ENCODE measurements at places on chromosomes 2 and 18.

DNA sequence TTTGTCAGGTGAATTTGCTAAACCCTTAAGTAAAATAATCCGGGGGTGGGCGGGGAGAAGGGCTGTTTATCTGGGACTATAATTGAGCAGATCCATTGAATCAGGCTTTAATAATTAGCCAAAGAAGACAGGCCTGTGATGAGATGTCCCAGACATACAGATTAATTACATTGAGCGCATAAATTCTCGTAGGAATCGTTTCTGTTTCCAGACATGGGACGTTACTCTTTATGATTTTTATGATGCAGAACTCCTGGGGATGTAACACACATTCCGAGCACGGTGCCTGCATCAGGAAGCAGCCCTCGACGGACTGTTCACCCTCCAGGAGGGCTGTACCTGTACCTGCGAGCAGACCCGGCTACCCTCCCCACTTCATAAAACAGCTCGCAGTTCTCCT lies 88.9 kb downstream of the SMIM21 start:
- no peak for DNase-seq

GRCh38 chr2:148903294-148903693 lies 28.3 kb downstream of the KIF5C start:
- DNase-seq = no peak

- DNase-seq = no peak
These were observed 252.4 kb downstream of the LPIN1 start for GRCh38 chr2:11998626-11999378.

GRCh38 chr2:20091305-20091991 lies 40.0 kb upstream of the LAPTM4A start:
- DNase-seq = no peak

DNA sequence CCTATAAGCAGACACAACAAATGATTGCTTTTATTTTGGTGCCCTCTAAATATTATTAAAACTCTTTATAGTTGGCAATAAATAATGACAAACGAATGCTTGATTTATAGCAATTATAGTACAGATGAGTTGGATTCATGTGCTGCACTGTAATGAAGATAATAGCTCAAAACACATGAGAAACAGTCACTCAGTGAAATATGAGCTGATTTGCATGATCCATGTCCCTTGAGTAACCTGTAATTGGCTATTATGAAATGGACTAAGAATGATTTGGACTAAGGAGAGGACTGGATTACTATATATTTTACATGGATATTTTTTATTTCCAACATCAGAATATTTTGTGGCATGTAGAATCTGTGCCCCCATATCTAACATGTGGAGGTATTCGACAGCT lies 365.6 kb upstream of the UBE2E3 start:
- no peak for DNase-seq

DNA sequence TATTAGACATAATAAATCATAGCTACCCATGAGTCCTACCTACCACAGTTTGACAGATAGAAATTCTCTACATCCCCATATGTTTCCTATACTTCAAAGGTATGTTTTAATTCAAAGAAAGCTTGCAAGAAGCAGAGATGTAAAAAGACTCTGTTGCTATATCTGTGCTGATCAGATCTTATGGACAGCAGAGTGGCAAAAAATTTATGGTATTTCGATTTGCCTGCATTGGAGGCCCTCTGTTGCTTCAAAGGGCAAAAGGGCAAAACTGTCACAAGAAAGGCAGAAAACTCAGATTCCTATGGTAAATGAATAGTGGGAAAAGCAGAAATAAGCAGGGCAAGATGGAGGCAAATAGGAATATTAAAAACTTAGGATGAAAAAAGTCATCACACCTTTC lies 447.8 kb upstream of the SPHKAP start:
- no peak for DNase-seq

GRCh38 chr2:122519366-122519765 lies 763.9 kb downstream of the TSN start:
- no peak for DNase-seq

DNA sequence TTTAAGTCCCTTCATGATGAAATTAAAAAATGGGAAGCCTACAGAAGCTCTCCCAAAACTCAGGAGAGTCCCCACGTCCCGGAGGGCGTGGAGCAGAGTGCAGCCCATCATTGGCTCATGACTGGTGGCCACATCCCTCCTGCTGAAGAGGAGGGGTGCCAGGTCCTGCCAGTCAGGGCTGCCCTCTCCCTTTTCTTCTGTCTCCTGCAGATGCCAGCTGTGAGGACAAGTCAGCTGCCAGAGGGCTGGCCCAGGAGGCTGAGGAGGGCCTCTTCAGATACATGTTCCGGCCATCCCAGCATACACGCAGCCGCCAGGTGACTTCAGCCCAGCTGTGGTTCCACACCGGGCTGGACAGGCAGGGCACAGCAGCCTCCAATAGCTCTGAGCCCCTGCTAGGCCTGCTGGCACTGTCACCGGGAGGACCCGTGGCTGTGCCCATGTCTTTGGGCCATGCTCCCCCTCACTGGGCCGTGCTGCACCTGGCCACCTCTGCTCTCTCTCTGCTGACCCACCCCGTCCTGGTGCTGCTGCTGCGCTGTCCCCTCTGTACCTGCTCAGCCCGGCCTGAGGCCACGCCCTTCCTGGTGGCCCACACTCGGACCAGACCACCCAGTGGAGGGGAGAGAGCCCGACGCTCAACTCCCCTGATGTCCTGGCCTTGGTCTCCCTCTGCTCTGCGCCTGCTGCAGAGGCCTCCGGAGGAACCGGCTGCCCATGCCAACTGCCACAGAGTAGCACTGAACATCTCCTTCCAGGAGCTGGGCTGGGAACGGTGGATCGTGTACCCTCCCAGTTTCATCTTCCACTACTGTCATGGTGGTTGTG lies 2.6 kb downstream of the INHA start:
- no peak for DNase-seq

- DNase-seq = no peak
These were observed 24.1 kb downstream of the CFLAR start for GRCh38 chr2:201139836-201140604.

DNA sequence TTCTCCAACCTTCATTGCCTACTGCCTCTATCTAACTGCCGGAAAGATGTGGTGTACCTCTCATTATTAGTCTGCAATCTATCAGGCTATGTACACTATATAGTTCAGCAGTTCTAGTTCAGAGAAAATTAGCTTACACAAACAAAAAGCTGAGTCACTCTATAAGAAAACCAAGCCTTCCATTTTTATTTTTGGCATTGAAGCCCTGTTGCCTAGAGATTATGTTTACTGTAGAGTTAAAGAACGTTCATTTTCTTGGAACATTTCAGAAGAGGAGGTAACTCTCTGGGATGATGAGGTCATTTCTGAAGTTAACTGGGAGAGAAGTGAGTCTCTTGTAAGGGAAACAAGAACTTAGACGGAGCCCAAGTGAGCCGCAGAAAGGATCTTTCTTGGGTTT lies 133.5 kb downstream of the FAM124B start:
- no peak for DNase-seq

GRCh38 chr2:15806801-15807417 lies 133.4 kb upstream of the MYCN start:
- no peak for DNase-seq

- DNase-seq = no peak
These were observed 239.9 kb downstream of the MTX2 start for GRCh38 chr2:176508984-176509740.

DNA sequence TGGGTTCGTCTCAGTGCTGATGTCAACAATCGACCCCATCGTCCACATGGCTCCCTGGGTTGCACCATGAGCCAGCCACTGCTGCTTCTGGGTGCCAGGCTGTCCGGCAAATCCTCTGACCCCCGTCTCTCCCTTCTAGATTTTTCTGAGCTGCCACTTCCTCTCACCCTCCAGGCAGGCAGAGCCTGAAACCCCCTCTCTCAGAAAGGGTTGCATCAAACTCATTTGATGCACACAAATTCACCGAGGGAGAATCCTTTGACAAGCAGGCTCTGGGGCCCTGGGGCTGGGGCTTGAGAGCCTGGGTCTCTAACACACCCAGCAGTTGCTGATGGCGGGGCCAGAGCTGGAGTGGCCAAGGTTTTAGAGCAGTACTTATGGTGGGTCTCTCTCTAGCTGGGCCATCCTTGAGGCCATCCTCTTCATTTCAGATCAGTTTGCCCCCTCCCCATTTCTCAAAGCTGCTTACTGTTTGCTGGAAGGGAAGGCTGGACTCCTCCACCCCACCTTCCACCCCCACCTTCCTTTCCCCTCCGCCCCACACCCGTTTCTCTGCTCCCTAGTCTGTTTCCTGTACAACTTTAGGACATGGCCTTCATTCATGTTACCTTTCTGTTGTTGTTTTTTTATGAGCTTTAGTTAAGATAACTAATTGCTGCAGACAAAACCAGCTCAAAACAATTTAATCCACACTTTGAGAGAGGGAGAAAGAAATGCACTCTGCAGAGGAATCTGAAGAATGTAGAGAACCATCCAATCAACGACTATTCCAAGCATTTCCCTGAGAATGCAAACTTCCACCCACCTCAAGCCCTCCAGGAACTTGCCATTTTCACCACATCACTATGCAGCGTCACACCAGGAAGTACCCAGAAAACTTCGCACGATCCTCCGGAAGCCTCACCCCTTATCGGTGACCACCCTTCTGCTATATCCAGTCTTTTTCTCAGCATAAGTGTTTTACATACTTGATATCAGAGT lies 69.5 kb downstream of the ARL4C start:
- DNase-seq = no peak

DNA sequence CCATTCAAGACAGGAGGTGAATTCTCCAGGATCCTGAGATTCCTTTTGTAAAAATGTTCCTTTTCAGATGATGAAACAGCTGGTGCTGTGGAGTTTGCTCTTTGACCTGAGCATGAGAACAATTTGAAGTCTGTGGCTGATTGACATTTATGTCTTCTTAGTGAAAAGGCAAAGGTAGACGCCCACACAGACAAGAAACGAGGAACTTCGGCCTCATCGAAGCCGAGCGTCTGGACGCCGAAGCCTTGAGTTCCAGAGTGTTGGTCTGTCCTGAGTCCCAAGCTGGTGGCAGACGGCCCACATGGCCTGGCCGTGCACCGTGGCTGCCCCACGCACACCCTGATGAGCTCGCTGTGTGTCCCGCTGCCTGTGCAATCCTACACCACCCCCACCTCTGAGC lies 20.7 kb upstream of the SNTG2 start:
- no peak for DNase-seq

DNA sequence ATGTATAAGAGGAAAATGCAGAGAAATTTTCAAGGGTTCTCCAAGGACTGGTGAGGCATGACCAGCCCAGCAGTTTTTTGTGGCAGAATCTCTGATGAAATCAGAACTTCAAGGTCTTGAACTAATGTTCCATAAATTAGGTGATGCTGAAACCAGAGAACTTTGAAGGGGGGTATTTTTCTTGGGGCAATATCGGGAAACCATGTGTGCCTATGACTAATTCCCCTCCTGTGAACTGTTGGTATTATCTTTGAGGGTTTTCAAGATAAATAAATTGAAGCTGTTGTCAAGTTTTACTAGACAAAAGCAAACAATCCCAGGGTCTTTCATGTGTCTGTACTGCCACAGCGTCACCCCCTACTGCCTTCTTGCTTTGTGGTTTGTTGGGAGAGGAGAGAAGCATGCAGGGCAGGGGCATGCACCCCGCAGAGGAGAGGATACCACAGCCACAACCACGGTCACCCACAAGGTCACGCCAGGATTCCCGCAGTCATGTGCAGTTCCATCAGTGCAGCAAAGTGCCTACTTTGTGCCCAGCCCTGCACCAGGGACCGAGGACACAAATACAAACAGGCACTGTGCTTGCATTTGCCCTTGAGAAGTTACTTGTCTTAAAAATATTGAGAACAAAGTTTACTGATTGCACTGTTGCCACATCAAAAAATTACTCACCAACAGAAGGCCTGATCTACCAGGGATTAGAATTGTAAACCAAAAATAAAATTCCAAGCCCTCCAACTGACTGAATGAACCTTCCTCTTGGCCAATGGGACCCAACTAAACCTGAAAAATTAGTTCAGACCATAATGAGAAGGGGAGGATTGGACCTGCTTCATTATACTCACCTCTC lies 413.3 kb upstream of the TRIB2 start:
- DNase-seq = no peak

DNA sequence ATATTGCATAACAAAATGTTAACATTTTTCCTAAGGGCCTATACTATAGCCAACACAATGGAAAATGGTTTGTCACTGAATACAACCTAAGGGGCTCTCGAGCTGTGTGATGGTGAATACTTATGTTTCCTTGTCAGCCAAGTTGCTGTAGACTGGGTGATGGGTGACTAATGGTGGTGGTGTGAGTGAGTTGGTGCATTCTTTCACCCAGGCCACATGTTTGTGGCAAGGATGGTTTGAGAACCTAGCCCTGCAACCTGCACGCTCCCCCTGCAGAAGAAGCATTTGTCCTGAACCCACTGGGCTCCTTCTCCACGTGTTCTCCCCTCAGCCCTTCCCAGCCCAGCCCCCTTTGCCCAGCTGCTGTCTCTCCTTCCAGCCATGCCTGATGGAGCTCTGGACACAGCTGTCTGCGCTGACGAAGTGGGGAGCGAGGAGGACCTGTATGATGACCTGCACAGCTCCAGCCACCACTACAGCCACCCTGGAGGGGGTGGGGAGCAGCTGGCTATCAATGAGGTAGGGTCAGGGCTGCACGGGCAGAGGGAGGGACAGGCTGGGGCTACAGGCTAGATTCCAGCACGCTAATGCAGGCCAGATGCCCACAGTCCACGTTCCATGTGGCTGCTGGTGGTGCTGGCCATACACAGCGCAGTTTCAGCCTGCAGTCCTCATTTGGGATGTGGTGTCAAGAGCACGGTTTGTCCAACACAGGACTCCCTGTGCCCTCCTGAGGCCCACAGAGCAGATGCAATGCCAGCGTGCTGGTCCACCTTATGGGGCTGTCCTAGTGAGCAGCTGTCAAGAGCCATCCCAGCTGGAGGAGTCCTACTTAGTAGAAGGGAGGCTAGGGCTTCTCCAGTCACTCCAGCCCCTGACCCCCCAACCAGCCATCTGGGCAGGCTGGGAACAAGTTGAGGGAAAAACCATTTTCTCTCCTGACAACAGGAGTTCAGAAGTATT lies 65.4 kb downstream of the FAM168B start:
- no peak for DNase-seq

- DNase-seq = no peak
These were observed 125.9 kb downstream of the NFATC1 start for GRCh38 chr18:79521416-79522205.

GRCh38 chr18:74982946-74983635 lies 225.8 kb downstream of the PTGR3 start:
- DNase-seq = no peak

- no peak for DNase-seq
These were observed 17.3 kb downstream of the NCK2 start for GRCh38 chr2:105761931-105762515.

- DNase-seq = peak; percentile 7
These were observed at the start of gene CXCR1 for GRCh38 chr2:218166791-218167190. CXCR1 (minus strand) TSS chr2:218166962; CDS start chr2:218165211, 1,751 bp downstream.

Measured in effector CD4-positive, alpha-beta T cell (primary cell).